C1 segment of cervical spinal cord (tissue), 14 donors: ENCODE measurements at places on chromosomes 1 and 21.

DNA sequence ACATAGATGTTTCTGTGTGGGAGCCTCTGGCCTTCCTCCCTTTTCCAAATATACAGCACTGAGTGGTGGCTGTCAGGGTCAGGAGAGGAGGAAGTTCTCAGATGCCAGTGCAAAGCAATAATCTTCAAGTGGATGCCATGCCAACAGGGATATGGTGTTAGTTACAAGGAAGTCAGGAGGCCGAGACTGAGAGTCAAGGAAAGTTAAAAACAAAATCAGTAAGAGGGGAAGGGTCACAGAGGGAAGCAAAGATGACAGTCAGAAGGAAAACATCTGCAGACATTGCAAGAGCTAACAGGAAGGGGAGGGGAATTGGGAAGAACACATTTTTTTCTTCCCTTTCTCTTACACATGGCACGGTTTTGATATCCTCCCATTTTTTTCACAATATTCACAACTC, 691.4 kb downstream of the ADGRL2 start:
- no peak for DNase-seq

- DNase-seq: no peak
Measured at GRCh38 chr1:246058466-246058865, 448.6 kb downstream of the SMYD3 start.

- DNase-seq: no peak
Measured at GRCh38 chr1:67609577-67610341, 75.2 kb upstream of the GADD45A start.

DNA sequence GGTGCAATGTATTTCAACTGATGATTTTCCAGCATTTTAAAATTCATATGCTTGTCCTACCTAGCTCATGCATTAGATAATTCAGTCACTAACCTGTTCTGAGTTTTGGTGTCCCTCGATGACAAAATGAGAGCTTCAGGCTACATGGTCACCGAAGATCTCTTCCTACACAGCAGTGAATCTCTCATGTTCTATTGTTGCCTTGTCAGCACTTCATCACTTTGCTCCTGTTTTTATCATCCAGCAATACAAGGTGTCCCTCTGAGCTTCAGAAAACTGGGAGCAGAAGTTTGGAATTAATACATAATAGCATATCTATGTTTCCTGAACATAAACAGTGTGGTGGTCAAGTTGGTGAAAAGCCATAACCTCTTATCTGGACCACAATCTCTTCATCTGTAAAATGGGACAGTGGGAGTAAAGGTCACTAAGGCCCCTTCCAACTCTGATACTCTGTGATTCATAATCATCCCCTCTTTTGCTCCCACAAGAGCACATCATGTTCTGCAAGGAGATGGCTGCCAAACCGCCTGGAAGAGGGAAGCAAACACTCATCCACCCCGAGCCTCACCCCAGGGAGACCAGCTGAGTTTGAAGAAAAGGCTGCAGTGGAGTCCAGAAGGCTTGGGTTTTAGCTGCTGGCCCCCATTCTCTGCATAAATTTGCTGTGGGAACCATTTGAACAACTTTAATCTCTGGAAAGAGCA, 137.9 kb upstream of the F3 start:
- DNase-seq: no peak
